ENCODE measurements at places on chromosomes 6 and 20. TPM values are rescaled to one million over a fixed set of nuclear protein-coding genes. Genes with fewer than 3 reads are reported as not detected.

The PRPF6 gene
- total RNA-seq = 79.4 TPM

The TREML2 gene
- 0.09 TPM for total RNA-seq

DNA sequence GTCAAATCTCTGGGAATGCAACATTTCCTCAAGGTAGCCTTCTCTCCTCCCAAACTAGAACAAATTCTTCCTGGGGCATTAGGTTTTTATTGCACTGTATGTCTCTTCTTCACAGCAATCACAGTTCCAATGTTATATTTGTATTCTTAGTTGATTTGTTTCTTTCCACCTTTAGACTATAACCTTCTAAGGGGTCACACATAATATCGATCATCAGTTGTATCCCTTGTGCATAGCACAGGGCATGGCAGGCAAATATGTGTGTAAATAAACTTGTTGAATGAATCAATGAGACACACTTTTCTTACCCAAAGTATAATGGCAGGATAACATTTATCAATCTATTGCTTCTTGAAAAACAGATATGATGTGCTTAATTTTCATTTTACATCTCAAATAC is 81.0 kb downstream of the ATG5 start:
- no peak for DNase-seq

- no peak for DNase-seq
Measured at GRCh38 chr6:146154197-146154596, 125.3 kb downstream of the GRM1 start.

All from WTC11 (cell line).